ENCODE measurements at places on chromosomes 7 and 10.

DNA sequence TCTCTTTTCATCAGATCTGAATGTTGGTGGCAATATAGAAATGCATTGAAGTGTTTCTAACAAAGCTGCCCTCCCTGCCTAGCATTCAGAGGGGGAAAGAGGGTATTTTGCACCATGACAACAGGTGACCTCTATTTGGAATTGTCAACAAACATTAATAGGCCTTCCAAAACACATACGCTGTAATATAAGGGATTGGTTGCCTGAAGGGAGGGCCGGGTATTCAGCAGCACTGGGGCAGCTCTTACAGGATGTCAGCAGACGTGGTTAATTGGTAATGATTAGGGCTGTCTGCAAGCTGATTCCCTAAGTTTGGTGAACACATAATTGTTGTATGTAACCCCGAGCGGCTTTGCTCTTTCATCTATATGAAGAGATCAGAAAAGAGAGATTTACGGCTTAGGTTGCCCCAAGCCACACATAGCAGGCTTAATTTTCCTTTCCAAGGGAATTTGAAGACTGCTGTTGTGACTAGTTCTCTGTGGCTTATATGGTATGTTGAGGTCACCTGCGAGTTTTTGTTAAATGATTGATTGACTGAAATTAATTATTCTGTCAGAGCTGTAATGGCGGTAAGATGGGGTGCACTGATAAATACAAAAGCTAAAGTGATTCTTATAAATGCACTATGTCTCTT is 759.3 kb downstream of the LRMDA start:
- DNase-seq = no peak

GRCh38 chr7:118696879-118697278 is 472.4 kb downstream of the ANKRD7 start:
- no peak for DNase-seq

GRCh38 chr10:3763035-3763456 is 22.0 kb downstream of the KLF6 start:
- DNase-seq = no peak

DNA sequence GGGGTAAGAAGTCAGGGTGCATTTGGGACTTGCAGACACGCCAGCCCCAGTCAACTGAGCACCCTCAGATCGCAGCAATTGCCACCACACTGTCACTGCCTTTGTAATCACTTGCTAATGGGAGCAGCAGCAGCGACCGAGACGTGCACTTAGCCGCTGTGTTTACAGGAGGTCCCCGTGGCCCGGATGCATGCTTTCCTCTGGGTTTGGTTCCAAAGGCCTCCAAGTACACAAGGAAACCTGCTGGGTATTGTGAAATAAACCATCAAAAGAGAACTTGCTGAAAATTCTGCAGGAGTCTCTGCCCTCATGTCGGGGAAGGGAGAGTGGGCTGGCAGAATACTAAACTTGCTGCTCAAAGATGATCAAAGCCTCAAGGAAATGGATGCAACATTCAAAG is 341.7 kb downstream of the DNAJB6 start:
- no peak for DNase-seq

DNA sequence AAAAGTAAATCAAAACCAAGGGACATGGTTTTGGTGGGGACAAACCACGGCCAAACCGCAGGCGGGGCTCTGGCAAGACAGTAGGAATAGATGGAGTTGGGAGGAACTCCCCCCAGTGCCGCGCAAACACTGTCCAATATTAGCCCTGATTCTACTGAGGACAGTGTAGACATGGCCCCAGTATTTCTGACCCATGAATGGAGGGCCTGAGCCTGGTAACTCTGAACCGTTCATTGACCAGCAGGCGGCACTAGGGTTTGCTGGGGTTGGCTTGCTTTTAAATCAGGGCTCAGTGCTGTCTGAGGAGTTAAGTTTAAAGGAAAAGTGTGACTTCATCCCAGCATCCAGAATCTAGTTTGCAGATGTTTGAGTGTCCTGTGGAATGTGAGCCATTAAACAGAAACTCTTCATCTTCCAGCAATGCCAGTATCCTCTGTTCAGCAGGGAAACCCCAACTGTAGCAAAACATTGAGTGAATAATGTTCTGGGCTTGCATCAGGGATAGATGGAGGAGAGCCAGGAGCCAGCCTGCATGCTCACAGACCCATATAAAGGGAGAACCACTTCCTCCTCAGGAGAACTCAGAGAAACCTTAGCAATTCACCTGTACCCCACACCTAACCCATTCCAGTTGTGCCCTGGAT is 147.4 kb upstream of the PRSS58 start:
- DNase-seq = no peak

- no peak for DNase-seq
Measured at GRCh38 chr7:11847336-11847735, 15.3 kb upstream of the THSD7A start.

DNA sequence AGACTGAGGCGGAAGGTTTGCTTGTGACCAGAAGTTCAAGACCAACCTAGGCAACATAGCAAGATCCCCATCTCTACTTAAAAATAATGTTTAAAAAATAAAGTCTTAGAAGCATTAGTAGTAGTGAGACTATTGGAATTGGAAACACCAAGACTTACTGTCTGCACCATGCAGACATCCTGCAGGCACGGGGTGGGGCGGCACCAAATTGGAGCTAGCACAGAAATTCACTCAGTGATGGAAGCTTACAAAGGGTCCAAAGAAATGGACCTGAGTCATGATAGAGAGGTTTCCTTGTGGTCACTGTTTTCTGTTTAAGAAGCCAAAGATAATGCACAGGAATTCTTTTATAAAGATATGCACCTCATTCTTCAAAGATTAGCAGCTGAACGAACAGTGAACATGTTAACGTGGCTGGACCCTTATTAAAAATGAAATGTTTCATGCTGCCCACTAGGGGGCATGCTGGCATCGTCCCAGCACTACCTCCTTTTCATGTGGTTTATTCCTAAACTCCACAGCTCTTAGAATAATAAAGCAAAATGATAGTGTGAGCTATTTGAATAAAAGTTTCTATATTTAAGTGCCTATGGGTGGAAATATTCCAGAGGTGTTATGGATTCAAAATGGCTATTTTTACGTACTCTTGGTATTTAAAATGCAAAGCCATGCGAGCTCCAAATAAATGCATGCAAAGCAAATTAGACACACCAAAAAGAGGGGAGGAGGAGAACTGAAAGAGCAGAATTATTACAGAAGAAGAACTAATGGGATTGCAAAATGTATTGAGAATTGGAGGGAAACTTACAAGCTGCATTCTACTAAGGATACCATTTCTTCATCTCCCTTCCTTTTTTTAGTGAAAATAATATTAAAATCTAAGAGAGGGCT is 28.6 kb downstream of the PDSS1 start:
- no peak for DNase-seq

DNA sequence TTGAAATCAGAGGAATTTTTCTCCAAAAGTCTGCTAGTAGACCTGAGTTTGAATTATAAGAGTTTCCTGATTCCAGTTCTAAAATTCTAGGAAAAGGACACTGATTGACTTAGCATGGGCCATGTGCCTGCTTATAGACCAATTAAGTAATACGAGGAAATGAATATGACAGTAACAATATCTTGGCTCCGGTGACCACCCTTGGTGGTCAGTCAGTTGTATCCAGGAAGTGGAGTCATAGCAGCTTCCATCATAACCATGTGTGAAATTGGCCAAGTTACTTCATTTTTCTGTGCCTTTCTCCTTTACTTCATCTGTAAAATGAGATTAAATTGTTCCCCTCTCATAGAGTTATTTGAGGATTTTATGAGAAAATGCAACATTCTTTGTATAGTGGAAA is 66.9 kb downstream of the MTPAP start:
- DNase-seq = no peak

- DNase-seq = no peak
Measured at GRCh38 chr10:96666741-96667140, 53.6 kb downstream of the PIK3AP1 start.

DNA sequence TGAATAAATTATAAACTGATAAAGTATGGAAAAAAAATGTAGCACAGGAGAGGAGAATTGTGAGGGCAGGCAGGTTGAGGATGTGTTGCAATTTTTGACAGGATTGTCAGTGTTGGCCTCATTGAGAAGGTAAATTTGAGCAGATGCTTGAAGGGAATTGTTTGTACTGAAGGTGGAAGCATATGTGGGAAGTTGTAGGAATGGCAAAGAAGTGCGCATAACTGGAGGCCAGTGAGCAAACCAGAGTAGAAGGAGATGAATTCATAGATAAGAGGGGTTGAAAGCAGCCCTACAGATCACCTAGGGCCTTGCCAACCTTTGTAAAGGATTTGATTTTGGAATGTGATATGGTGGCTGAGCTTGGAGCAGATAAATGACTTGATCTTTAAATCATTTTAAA is 6.4 kb downstream of the DNAJB9 start:
- no peak for DNase-seq

- DNase-seq = no peak
Measured at GRCh38 chr7:43148161-43148731, 35.8 kb downstream of the HECW1 start.

- DNase-seq = no peak
Measured at GRCh38 chr10:8310930-8311329, 256.4 kb downstream of the GATA3 start.

- no peak for DNase-seq
Measured at GRCh38 chr7:18317941-18318340, 177.6 kb upstream of the HDAC9 start.

DNA sequence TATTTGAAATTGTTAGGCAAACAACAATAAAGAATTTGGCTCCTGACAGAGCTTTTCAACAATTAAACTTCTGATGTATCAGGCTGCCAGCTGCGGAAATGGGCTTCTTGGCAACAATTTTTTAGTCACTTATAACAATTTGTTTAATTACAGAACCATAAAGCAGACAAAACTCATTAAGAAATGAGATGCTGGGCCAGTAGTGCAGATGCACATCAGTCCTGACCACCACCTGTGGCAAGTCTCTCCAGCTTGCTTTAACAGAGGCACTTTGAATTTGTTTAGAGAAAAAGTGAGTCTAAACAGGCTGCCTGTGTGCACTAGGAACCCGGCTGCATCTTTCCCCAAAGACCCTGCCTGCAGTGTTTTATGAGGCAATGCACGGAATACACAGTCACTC is 1124.4 kb downstream of the NXPH1 start:
- DNase-seq = no peak

- no peak for DNase-seq
Measured at GRCh38 chr7:77838929-77839491, 40.4 kb downstream of the PHTF2 start.

- no peak for DNase-seq
Measured at GRCh38 chr10:119526621-119527592, 15.6 kb downstream of the RGS10 start.

GRCh38 chr7:749140-749551 is 22.1 kb upstream of the PRKAR1B start:
- no peak for DNase-seq

DNA sequence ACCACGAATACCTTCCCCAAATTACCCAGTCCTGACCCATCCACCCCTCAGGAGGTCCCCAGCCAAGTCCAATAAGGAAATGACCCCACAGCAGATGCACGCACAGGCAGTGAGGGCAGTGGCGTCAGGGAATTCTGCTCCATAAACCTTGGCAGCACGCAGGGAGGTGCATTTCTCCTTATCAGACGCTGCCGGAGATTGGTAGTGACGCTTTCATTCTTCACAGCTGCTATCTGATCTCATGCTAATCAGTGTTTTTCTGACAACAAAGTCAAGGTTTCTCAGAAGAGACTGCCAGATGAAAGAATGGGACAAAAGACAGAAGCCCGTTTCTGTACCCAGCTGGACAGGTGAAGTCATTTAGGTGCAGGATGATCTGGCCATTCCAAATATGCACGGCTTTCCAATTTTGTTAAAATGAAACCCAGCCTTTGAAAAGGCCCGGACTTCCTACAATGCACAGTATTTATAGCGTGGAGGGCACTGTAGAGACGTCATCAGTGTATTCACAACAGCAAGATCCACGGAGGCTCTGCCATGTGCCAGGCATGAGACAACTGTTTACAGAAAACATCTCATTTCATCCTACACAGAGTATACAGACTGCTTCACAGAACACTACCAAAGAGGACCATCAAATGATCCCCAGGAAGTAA is 35.3 kb downstream of the DIP2C start:
- no peak for DNase-seq

DNA sequence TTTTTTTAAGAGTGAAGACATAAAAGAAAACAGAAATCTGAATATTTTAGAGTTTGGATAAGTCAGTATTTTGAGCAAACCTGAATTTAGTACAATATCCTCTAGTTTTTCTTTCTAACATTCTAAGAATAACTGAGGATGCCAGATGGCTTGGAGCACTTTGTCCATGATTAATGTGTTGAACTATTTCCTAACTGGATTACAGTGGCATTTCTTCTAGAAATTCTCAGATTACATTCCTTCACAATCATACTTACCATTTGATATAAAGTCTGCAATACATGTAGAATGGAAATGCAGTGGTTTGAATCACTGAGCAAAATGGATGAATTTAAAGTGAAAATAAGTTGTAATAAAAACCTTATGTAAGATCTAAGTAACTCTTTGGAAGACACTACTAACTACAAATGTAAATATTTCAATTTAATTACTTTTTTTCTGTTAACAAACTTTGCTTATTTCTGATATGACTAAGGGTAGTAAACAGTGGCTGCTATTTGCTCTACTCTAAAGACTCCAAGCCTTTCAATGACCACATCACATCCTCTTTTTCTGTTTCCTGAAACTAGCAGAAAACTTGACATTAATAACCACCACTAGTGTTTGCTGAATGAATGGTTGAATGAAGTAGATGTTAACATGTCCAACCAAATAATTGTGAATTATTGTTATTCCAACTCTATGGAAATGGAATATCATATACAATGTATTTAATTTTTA is 102.8 kb downstream of the PRKG1 start:
- no peak for DNase-seq

DNA sequence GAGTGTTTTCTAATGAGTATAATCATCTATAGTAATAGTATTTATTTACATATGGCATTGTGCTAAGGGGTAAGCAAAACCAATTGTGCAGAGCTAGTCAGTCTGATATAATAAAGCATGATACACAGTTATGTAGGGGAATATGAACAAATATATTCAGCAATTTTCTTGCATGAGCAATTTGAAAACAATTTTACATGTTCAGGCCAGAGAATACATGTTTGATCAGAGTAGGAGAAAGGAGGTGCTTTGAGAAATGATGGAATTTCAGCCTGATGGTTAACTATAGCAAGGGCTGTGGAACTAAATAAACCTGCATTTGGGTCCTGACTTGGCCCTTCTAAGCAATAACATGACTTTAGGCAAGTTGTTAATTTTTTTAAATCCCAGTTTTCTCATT is 214.5 kb downstream of the TWIST1 start:
- DNase-seq = no peak

DNA sequence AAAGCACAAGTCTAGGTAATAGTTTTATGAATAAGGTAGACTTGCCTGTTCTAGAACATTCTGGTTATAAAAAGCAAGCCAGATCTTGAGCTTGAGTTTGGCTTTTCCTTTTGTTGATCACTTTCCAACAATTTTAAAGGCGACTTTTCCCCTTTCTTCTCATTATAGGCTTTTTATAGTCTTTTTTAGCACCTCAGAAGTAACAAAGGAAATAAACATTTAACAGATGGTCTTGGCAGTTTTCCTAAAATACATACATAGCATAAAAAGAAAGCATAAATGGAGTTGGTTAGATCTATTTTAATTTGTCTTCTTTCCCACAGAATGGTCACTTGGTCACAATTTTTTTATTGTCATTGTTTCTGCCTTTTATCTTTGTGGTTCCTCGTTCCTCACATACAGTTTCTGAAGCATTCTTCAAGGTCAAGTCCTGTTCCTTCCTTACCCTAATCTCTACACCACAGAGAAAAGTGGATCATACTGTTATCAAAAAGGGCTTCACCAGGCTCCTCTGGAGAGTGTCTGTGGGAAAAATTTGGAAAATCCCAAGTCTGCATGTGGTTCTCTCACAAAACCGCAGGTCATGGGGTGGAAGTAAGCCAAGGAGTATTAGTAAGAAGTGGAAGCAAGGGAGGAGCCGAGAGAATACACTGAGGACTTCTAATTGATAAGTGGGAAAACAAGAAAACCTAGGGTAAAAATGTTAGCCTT is 31.3 kb downstream of the THNSL1 start:
- no peak for DNase-seq
